Activated CD4-positive, CD25-positive, alpha-beta regulatory T cell (primary cell): ENCODE measurements at places on chromosomes 4 and X.

DNA sequence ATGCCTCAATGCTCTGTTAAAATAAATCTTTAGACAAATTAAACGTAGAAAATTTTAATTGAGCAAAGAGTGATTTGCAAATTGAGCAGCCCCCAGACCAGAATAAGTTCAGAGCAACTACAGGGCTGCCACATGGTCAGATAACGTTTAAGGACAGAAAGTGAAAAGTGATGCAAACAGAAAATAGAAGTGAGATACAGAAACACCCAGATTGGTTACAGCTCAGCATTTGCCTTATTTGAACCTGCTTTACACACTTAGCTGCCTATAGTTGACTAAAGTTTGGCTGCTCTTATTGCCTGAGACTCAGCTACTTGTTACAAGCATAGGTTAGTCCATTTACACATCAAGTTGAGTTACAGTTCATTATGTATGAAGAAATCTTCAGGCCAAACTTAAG is 1800.8 kb upstream of the PCDH10 start:
- no peak for DNase-seq

GRCh38 chrX:109952985-109953905 is 49.7 kb upstream of the TMEM164 start:
- DNase-seq = no peak

GRCh38 chr4:8694651-8695151 is 102.1 kb downstream of the CPZ start:
- DNase-seq = no peak

DNA sequence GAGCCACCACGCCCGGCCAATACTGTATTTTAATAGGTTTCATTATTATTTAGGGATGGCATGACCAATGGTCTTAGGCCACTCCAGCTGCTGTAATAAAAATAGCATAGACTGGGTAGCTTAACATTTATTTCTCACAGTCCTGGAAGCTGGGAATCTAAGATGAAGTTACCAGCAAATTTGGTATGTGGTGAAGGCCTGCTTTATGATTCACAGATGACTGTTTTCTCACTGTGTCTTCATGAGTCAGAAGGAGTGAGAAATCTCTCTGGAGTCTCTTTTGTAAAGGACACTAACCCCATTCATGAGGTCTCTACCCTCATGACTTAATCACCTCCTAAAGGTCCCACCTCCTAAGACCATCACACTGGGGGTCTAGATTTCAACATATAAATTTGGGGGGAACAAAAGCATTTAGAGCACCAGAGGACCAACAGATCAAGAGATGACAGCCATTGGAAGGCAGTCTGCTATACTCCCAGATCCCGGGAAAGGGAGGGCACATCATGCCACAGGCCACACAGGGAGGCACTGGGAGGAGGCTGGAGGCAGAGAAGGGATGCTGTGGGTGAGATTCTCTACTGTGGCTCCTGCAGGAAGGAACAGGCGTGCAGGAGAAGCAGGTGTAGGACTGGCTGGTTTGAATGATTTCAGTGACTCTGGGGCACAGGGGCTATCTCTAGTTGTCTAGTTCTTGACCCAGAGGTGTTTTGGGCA is 335.8 kb upstream of the SFRP2 start:
- DNase-seq = no peak

- DNase-seq = no peak
These were observed 664 bp downstream of the MED12 start for GRCh38 chrX:71118985-71119535.

DNA sequence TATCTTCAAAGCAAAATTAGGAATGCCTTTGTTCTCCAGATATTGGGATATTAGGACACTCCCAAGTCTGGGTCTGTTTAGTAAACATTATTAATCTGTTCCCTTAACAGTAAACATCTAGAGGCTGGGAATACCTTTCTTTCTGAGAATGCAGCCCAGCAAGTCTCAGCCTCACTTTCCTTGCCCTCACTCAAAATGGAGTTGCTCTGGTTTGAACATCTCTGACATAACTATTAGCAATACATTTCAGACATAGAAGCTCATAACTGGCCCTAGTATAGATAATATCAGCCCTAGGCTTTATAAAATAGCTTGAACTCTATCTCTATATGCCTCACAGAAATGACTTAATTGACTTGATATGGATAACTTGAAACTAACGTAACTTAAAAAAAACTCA is 299.8 kb downstream of the SPATA18 start:
- DNase-seq = no peak

GRCh38 chrX:10356979-10357378 is 200.2 kb downstream of the CLCN4 start:
- no peak for DNase-seq

GRCh38 chrX:40144576-40144975 is 46.8 kb upstream of the BCOR start:
- DNase-seq = no peak

- DNase-seq = no peak
These were observed 789 bp downstream of the ARHGAP10 start for GRCh38 chr4:147732518-147733235.

DNA sequence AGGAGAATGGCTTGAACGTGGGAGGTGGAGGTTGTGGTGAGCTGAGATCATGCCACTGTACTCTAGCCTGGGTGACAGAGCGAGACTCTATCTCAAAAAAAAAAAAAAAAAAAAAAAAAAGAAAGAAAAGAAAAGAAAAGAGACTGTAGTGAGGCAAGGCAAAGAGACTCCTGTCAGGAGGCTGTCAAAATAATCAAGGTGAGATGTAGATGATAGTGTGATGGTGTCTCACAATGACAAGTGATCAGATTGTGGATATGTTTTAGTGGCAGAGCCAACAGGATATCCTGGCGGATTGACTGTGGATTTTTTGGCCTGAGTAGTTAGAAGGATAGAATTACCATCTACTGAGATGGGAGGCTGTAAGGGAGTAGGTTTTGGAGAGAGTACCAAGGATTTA is 12.6 kb downstream of the TRPC5OS start:
- no peak for DNase-seq

- no peak for DNase-seq
These were observed 171.4 kb downstream of the SH3KBP1 start for GRCh38 chrX:19715711-19716638.

GRCh38 chr4:186617921-186618320 is 62.6 kb upstream of the MTNR1A start:
- DNase-seq = no peak

DNA sequence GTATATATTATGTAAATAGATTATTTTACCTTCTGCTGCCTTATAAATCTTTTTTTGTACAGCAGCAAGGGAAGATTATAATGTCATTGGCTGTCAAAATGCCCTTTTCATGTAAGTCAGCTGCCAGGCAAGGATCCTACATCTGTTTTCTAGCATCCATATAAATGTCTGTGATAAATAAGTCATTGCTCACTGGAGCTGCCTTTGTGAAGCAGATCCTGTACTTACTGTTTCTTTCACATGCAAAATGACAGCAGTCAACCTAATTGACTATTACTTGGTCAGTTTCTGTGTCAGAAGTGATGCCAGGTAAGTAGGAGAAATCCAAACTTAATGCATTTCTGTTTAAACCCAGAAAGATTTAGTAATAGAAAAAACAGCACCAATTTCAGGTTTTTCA is 620.7 kb downstream of the RPA4 start:
- DNase-seq = no peak

- no peak for DNase-seq
These were observed 179.0 kb downstream of the CEP135 start for GRCh38 chr4:56127716-56128115.

DNA sequence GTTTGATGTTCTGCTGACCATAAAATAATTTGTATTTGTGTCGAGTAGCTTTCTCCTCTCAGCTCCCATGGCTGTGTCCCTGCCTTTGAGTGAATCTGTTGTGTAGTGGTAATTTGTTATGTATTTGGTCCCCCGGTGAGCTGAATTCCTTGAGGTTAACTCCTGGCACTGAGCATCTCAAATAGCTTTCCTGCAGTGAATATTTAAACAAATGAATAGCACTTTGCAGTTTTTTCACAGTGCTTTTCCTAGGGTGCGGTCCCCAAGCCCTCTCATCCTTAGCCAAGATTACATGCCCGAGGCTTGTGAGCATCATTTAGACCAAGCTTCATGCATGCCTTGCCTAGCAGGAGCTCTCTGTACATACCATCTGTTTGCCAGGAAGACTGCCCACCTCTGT is 74.2 kb downstream of the CLDN34 start:
- DNase-seq = no peak

DNA sequence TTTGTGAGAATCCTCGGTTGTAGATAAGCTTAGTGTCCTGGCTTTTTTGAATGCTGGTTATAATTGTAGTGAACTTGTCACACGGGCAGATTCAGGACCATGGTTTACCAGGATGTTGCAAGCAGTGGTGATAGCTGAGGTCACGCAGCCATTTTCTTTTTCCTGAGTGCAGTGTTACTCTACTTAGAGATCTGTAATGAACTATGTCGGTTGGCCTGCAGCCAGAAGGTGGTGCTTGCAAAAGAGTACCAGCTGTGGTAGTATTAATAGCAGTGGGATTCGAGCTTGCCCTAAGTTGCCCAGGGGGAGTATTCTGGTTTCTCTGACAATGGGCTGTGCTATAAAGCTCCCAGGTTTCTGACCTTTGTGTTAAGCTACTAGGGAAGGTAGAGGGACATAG is 368.9 kb downstream of the SLITRK2 start:
- DNase-seq = no peak

DNA sequence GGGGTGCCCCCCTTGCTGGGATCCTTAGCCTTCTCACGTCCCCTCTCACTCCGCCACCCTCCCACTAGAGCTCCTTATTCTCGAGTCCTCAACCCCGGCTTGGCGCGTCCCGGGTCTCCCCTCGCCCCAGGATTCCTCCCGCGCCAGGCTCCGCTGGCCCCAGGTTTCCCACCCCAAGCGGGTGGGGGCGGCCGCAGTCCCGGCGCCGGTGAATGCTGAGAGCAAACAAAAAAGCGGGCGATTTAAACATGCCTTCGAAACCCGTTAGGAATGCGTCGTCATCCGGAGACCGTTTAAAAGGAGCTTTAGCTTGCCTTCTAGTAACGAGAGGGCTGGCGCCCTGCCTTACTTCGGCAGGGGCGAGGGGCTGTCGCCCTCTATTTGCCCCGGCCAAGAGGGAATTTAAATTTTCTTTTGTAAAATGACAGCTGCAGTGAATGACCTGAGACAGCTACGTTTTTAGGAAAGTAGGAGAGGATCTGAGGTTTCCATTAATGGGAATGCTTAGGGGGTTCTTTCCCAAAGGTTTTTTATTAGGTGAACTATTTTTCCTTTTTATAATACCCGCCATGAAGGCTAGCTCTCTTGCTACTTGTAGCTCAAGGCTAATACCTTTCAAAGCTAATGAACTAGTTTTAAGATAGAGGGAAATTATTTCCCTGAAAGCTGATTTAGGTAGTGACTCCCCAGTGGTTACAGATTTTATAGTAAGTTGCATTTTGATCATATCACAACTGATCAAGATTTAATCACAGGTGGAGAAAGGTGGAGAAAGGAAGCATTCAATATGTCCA is 3.1 kb downstream of the JADE1 start:
- no peak for DNase-seq

GRCh38 chr4:124499261-124499660 is 213.3 kb downstream of the ANKRD50 start:
- no peak for DNase-seq

GRCh38 chr4:84849051-84849640 is 117.3 kb downstream of the WDFY3 start:
- no peak for DNase-seq

GRCh38 chrX:131614241-131614640 is 70.4 kb downstream of the OR13H1 start:
- DNase-seq = no peak

DNA sequence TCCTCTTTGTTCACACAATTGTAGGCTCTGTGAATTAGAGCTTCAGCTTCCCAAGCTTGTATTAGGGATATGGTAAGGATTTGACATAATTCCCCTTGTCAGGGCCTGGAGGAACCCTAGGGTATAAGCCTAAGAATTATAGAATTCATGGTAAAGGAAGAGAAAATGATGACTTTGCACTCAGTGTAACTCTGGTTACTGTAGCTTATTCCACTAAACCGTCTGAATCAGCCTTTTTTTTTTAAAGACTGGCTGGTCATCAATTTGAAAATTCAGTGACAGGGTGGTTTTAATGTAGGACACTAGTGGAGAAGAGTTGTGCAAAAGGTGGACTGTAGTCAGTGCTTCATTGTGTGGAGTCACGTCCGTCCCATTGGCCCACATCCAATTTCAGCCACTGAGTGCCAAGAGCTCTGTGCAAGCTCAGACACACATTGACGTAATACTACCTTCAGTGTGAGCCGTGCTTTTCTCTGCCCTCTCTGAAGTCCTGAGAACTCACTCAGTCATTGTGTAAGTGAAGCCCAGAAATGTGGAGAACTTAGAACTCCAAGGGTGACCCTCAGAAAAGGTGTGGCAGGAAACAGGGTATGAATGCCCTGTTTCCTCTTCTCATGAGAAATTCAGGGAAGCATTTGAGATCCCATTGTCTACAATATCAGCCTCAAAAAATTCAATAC is 449.8 kb downstream of the C4orf33 start:
- no peak for DNase-seq

- no peak for DNase-seq
These were observed 110.5 kb upstream of the ZNF518B start for GRCh38 chr4:10567766-10568165.

DNA sequence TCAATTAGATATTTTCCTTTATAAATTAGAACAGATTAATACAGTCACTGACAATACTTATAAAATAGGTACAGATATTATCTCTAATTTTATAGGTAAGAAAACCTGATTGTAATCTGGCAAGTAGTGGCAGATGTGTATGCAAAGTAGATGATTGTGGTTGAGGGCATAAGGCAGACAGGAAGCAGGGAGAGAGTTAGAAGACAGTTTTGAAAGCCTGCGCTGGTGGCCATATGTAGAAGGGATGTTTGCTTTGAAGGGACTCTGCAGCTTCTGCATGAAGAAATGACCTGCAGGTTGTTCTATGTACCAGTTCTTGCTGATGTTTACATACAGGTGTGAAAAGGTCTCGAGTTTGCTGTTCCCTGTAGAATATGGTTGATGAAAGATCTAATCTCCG is 416.3 kb upstream of the SLIT2 start:
- no peak for DNase-seq

GRCh38 chr4:11514003-11514402 is 85.3 kb upstream of the HS3ST1 start:
- no peak for DNase-seq

DNA sequence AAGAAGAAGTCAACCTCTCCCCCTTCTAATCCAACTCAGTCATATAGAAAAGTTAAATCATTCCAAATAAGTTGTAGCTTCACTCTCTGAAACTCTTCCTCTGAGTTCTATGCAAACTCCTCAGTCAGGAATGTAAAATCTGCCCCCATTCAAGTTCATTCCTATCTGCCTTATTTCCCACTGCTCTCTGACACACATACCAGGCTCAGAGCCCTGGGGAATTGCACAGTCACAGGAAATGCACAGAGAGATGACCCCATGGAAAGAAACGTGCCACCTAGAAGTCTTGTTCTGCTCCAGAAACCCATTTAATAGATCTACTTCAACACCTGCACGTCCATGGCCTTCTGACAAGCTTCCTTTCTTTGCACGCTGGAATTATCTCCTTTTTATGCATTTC is 236.0 kb upstream of the VCX3A start:
- no peak for DNase-seq

- no peak for DNase-seq
These were observed 158.6 kb downstream of the STPG2 start for GRCh38 chr4:97984545-97985131.

- no peak for DNase-seq
These were observed 113.8 kb upstream of the WDR17 start for GRCh38 chr4:175951794-175952193.

GRCh38 chrX:35461164-35461563 is 337.0 kb upstream of the MAGEB16 start:
- no peak for DNase-seq
